ENCODE measurements at places on chromosomes 7 and 10.

- DNase-seq = no peak
Observed at GRCh38 chr10:71187600-71187999, 24.8 kb upstream of the UNC5B start.

DNA sequence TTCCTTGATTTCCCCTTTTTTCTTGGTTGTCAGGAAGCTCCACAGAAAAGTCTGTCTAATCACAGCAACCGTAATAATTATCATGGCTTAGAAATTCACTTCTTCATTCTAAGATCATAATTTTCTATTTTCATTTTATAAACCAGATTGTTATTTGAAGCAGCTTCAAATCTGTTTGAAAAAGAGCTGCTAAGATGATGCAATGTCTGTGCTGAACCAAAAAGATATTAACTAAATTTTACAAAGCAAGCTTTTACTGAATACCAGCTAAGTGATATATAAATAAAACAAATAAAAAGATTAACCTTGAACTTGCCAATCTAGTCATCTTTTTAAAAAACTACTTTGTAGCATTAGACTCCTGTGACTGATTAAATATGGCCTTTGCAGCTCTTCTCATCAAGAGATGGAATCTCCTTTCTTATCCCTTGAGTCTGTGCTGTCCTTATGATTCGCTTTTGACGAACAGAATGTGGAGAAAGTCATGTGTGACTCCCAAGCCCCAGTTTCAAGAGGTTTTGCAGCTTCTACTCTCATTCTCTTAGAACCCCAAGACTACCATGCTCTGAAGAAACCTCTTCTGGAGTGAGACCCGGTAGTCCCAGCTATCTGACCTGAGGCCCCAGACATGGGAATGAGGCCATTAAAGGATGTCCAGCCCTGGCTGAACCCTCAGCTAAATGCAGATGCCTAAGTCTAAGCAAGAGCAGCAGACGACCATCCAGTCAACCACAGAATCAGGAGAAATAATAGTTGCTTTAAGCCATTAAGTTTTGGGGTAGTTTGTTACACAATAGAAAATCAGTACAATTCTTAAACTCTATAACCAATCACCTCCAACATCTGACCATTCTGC, 14.4 kb downstream of the NAMPT start:
- DNase-seq = no peak

GRCh38 chr7:74297516-74298233, 8.5 kb downstream of the CLIP2 start:
- DNase-seq = no peak

GRCh38 chr10:52400562-52400961, 86.5 kb downstream of the DKK1 start:
- no peak for DNase-seq

- DNase-seq = no peak
Observed at GRCh38 chr10:121541450-121542120, 56.7 kb downstream of the FGFR2 start.

DNA sequence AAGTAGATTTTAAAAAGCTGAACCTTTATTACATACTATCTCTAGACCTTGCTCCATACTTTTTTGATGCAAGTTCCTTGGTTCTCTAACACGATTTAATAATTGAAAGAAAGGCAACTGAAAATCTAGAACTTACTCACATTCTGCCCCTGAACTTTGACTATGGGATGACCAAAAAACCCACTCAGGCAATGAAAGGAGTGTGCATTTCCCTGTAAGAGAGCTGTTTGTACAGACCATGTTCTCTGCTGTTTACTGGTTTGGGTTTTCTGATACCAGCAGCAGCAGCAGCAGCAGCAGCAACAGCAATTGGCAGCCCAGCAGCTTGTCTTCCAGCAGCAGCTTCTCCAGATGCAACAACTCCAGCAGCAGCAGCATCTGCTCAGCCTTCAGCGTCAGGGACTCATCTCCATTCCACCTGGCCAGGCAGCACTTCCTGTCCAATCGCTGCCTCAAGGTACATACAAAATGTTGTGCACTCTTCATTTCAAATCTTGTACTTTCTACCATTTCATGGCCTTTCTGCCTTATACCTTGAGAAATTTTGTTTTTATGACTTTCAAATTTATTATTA, 216.7 kb downstream of the FOXP2 start:
- no peak for DNase-seq

DNA sequence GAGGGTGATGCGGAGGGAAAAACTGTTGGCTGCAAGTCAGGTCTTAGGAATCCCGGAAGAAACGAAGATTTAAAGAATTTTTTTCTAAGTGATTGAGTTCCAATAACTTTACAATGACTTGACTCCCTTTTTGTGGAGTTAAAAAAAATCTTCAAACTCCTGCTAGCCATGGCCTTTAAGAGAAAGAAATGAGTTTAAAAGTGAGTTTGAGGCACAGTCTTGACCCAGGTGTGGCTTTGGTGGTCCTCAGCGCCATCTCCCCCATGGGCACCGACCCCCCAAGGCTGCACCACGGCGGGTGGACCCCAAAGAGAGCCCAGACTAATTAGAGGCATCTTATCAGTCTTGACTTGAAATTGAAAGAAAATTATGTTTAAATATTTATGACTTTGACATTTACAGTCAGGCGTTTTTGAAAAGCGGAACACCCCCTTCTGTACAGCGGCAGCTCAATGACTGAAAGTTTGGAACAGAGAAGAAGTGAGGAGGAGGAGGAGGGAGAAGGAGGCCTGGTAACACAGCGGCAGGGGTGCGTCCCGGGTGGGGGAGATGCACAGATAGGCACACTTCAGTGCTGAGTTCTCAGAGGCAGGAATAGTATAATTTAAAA, 349.6 kb downstream of the DNAJB6 start:
- no peak for DNase-seq

DNA sequence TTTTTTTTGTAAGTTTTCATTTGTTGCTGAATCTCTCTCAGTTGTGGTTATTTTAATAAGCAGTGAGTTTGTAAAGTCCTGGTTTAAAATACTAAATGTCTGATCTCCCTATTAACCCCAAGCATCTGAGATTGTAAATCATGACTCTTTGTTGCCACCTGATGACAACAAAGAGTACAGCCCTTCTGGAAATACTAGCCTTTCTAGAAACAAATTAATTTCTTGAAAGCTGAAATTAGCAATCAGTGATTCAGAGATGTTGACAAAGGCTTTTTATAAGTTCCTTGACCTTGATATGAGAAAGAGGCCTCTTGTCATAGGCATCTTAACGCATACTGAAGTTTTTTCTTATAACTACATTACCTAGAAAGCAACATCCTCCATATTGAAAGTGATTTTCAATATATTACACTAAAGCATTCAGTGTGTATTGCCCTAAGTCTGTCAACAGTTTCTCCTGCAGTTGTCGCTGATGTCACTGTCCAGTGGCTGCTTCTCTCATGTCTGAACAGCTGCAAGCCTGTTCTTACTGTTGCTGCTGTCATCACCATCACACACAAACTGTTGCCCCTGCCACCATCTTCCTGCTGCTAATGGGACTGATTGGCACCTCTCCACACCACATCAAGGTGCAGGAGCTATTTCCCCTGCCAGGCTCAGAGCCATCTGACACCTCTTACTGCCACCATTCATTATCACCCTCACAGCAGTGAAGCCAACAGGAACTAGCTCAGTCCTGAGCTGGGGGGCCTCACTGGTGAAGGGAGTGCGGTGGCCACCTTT, 95.1 kb upstream of the LRGUK start:
- DNase-seq = no peak

DNA sequence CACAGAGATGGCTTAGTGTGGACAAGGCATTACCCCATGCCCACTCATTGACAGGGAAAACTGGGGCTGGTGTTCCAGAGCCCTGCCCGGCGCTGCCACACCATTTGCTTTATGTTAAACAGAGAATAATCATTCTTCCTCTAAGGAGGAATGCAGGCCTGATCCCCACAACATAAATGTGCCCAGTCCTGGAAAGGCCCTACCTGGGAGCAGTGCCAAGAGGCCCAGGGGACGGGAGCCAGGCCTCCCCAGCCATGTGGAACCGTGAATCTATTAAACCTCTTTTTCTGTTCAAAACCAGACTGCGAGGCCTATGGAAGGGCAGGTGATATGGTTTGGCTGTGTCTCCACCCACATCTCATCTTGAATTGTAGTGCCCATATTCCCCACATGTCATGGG, 264.1 kb downstream of the GRID1 start:
- DNase-seq = no peak

All from NCI-H748 treated with DMSO at 0.1 percent for 48 hours (cell line).